Stimulated activated CD4-positive, alpha-beta T cell treated with anti-CD3 and anti-CD28 coated beads, Interleukin-12 subunit alpha, Interleukin-12 subunit beta, amount 100 ng/mL, for 24 hours (primary cell): ENCODE measurements at places on chromosomes 4 and X.

- no peak for DNase-seq
Observed at GRCh38 chr4:98444371-98444770, 183.2 kb downstream of the RAP1GDS1 start.

- no peak for DNase-seq
Observed at GRCh38 chr4:126738926-126739325, 893.8 kb upstream of the INTU start.

GRCh38 chr4:98653890-98654867, 4.2 kb downstream of the TSPAN5 start:
- DNase-seq, result no peak

GRCh38 chr4:14149176-14150053, 521.9 kb upstream of the BOD1L1 start:
- no peak for DNase-seq

DNA sequence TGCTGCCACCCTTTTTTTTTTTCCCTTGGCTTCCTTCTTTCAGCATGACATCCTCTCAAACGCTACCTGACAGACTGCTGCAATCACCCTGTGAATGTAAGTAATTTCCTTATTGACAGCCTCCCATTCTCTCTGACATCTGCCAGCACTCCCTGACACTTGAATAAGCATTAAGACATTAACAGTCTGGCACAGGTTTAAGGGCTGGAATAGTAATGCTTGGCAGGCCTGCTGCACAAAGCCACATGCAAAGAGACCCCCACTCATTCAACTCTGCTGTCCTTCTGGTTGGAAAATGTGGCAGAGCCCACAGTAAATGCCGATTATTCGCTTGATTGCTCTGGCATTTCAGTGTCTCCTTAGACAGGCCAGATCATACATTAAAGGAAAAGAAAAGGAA, 28.1 kb upstream of the RASGEF1B start:
- no peak for DNase-seq

DNA sequence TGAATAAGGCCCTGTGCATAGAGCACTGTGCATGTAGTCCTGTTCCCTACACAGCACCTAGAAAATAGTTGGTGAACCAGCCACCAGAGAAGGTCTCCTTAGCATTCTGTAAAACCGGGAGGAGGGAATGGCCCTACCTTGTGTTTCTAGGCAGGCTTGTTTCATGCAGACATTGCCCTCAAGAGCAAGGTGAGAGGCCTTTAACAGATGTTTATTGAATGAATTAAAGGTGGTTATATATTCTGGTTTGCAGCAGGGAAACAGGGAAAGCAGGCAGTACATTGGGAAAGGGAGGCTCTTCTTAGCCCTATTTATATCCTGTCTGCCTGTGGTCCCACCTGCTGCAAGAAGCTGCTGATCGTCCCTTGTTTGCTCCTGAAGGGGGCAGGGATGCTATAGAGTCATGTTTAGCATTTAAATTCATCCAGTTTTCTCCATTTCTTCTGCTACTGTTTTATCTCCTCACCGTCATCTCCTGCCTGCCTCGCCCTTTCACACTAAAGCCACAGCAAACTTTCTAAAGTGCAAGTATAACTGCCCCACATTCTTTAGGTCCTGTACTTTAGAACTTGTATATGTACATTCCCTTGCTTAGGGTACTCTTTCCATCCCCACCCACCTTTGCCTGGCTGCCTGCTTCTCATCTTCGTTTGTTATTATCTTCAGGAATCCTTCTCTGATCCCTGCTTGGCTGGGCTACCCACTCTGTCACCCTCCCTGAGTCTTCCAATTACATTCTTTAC, 60.3 kb downstream of the EGF start:
- no peak for DNase-seq

- no peak for DNase-seq
Observed at GRCh38 chr4:12852338-12853307, 631.5 kb downstream of the RAB28 start.

DNA sequence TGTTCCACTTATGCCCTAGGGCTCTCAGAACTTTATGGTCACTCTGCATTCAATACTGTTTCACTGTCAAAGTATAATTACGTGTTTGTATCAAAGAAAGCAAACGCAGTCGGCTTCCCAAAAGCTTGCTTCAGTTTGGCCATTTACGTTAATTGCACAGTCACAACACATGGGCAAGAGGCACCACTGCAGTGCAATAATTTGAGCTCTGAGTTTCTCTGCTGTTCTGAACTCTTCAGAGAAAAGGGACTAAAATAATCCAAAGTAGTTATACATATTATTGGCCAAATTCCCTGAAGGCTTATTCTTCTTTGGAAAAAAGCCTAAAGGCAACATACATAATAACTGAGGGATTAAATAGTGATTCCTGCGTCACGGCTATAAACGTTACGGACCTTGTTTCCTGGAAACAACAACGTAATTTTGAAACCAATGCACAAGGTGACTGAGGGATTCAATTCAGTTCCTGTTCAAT, 51.3 kb downstream of the RNF150 start:
- no peak for DNase-seq

DNA sequence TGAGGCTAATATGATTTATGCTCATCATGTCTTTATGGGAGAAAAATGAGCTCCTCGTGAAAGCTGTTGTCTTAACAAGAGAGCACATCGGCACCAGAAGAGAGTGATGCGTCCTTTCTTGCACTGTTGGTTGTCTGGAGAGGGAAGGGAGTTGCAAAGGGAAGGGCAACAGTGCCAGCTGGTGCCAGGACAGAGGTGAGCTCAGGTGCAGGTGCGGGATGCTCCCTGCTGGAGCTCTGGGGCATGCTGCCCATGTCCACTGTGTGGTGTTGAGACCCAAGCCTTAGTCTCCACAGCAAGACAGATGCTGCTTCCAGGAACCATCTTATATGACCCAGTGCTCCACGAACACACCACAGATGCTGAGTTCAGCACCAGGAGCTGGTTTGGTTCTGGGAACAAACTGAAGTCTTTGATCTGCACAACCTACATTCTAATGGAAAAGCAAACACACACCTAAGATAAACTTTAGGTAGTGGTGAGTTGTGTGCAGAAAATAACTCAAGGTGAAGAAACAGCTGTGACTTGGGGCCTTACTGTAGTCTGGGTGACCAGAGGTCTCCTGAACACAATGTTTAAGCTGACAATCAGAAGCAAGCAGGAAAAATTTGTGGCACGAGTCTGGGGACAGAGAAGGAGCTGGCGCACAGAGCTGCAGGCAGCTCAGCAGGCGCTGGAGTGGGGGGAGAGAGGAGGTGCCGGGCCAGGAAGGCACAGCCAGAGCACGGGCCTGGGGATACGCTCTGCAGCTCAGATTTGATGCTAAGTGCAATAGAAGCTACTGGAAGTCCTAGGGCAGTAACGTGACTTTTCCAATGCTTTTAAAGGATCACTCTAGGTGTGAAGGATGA, 73.2 kb downstream of the HAUS3 start:
- no peak for DNase-seq

DNA sequence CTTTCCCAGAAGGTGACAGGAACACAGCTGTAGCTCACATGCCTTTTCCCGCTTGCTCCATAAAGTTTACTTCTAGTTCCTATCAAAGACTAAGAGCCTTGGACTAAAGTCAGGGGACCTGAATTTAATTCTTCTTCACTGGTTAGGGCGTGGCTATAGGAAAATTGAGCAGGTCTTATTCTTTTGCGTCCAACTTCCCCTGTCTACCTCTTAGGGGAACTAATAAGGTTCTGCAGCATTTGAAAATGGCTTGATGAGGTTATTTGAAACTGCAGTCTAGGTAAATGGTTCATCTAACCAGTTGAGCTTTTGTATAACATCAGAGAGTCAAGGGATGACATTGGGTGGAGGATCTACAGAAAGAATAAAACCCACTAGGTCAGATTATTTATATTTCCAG, 2.6 kb downstream of the ARHGAP10 start:
- DNase-seq, result no peak

DNA sequence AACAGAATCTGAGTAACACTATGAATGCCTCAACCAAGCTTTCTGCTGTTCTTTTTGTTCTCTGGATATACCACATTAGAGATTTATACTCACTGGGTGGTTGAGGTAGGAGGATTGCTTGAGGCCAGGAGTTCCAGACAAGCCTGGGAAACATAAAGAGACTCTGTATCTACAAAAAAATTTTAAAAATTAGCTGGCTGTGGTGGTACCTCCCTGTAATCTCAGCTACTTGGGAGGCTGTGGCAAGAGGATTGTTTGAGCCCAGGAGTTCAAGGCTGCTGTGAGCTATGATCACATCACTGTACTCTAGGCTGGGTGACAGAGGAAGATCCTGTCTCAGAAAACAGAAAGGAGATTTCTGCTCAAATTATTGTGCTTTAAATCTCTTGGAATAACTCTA, 161.6 kb upstream of the RAPGEF2 start:
- no peak for DNase-seq

GRCh38 chr4:22130741-22131140, 182.2 kb upstream of the KCNIP4 start:
- no peak for DNase-seq

DNA sequence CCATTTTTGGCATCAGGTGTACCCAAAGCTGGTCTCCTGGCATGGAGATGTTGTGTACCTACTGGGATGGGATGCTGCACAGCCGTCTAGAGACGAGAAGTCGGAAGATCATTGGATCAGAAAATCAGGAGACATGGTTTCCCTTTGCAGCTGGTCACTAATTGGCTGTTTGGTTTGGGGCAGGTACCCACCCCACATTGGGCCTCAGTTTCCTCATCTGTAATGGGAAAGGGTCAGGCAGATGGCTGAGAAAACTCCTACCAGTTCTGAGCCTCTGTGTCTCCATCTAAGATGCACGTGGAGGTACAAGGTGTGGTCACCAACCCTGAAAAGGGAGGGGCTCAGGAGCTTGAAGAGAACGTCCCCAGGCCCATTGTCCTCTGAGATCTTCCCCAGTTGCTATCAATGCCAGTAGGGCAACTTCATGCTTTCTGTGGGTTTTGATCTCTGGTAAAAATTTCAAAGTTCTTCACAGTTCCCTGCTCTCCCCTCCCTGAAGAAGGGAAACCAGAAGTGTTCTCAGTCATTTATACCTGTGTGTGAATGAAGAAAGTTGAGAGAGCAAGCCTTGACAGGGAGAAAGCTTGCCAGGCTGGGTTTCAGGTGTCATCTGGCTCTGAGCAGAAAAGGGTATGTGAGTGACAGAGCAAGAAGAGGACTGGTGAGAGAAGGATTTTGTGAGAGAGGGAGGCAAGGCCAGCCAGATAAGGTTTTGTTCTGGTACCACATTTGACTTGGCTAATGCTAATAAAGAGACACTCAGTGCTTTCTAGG, 15.1 kb downstream of the TSC22D3 start:
- DNase-seq, result no peak

GRCh38 chrX:7346021-7346420, 198.1 kb upstream of the PUDP start:
- DNase-seq, result no peak

DNA sequence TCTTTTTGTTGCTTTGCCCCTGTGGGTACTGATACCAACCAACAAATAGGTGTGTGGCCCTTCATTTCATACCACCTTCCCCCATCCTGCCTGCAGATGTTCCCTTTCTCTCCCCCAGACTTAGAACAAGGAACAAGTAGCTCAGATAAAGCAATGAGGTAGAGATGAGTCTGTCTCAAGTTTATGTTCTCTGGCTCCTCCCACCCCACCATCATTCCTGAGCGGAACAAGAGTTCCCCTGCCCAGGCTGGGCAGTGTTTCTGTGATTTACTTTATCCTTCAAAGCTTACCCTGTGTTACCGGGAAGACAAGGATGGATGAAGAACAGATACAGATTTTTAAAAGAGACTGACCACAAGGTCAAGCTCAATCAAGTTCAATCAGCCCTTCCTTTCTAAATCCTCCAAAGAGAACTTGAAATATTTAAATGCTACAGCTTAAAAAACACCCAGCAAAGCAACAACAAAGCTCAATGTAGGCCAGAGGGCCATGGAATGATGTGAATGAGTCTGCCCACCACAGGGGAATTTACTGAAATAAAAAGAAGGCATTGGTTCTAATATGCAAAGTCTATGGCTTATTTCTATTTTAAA, 80.1 kb upstream of the UCP1 start:
- DNase-seq, result no peak

DNA sequence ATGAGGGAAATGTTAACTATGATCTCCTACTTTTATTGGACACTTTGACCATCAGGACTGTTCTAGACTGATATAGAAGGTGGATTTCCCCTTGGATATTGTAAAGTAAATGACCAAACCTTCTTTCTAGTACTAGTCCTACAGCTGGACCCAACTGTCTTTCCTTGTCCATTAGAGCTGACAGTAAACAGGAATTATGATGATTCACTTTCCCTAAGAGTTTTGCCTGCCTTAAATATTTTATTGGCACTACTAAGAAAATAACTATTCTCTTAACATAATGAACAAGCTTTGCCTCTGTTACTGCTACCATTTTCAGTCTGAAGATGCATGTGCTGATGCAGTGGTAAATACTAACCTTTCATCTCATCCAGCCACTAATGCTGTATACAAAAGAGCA, 915.4 kb downstream of the CENPC start:
- DNase-seq, result no peak

DNA sequence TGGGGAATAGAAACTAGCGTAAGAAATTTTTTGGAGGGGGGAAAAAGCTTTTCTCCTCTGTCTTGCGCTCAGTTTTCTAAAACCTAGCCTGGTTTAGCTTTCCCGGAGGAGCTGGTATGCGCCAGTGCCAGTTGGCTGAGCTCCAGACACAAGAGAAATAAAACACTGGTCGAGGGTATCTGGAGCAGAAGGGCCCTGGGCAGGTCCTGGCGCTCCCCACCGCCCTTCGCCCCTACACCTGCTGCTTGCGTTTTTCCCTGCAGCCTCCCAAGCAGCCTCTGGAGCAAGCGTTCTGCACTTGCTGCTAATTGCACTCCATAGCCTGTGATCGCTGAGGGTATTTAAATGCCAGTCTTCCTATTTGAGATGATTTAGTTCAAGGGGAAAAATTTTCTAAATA, 816 bp downstream of the EREG start:
- no peak for DNase-seq

GRCh38 chr4:85842540-85842939, 367.6 kb downstream of the ARHGAP24 start:
- no peak for DNase-seq

DNA sequence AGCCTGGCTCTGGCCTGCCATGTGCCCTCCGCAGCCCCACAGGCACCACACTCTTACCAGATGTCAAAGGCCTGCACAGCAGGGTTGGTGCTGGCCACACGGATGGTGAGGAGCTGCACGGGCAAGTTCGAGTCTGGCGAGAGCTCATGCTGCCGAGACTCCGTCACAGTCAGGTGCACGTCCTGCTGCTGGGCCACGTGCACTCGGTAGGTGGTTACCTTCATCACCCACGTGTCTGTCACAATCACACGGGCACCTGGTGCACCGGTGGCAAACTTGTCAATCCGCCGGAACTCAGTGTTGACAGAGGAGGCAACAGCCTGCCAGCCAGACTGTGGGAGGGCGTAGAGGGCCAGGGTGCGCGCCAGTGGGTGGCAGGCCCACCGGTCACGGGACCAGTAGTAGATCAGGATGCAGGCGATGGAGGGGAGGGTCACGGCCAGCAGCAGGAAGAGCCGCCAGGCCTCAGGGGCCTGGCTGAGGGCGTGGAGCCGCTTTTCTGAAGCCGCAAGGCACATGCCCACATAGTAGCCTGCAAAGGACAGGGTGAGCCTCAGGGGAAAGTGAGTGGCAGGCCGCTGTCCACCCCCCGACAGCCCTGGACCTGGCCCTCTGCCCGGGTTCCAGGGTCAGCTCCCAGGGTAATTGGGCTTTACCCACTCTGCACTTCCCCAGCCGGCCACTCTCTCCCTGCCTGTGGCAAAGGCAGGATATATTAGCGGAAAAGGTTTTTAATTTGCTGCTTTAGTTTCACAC, 2.9 kb downstream of the TMEM129 start:
- DNase-seq, result no peak
